ENCODE measurements at places on chromosomes 6 and 20.
A peak's percentile ranks its signal among the peaks of the same experiment; 100 is the strongest.

DNA sequence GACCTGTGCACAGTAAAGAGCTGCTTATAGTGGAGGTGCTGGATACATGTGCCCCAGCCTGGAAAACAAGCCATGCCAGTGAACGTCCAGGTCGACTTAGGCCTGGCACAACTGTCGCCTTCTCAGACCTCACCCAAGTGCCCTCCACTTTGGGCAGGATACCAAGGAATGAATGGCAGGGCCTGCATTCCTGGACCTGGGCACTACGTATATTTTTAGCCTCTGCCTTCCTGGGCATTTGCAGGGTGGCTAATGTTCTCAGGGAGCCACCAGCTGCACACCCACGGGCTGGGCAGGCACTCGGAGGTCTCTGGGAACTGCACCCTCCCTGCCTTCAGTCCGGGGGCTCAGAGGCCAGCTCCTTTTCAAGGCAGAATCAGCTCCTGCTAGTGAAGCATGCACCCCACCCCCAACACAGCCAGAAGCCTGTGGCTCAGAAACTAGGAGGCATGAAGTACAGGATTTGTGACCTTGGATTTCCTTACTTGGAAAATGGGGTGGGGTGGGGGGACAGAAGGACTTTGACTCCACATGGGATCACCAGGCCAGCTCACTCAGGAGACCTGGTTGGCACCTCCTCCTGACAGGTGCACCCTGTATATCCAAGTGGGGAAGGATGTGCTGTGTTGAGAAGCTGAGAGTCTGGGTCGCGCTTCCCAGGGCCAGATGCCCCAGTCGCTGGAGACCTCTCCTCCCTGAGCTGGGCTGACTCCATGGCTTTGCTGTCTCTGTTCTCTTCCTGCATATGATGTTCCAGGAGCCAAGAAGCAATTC is 2.5 kb upstream of the LSM14B start:
- DNase-seq, result no peak

- DNase-seq, result peak; percentile 92
Measured at GRCh38 chr6:36319436-36319762, 17.3 kb downstream of the BNIP5 start.

GRCh38 chr6:4964675-4965561 is 38.9 kb downstream of the RPP40 start:
- DNase-seq, result no peak

DNA sequence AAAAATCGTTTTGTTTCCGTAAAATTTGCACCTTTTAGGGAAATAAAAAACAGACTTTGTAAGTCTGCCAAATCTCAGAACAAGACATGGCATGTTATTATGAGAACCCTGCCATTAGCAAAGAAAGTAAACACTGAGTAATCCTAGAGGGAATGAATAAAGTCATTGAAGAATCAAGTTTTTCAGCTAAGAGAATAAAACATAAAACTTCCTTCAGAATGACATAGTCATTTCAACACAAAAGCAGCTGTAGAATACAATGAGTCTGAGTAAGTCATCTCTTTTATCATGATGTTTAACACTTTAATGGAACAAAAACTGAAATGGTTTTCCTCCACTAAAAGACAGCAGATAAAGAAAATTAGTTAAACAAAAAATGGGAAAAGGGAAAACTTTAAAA is 10.3 kb upstream of the DST start:
- DNase-seq, result no peak

GRCh38 chr20:51366155-51366886 is 176.2 kb downstream of the NFATC2 start:
- no peak for DNase-seq

DNA sequence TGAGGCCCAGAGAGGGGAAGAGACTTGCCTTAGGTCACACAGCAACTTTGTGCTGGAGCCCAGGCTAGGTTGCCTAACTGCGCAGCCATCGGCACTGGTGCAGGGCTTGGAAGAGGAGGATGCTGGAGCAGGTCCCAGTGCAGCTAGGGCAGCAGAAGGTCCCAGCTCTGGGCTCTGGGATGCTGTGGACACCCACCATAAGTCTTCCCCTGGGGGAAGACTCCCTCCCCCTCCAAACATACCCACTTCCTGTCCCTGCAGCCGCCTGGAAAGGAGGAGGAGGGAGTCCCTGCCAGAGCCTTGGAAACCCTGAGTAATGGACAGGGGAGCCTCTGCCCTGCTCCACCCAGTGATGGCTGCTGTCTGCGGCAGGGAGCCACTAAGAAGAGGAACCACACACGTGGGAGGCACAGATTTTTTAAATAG is 93.6 kb downstream of the NCR2 start:
- peak; percentile 48 for DNase-seq

DNA sequence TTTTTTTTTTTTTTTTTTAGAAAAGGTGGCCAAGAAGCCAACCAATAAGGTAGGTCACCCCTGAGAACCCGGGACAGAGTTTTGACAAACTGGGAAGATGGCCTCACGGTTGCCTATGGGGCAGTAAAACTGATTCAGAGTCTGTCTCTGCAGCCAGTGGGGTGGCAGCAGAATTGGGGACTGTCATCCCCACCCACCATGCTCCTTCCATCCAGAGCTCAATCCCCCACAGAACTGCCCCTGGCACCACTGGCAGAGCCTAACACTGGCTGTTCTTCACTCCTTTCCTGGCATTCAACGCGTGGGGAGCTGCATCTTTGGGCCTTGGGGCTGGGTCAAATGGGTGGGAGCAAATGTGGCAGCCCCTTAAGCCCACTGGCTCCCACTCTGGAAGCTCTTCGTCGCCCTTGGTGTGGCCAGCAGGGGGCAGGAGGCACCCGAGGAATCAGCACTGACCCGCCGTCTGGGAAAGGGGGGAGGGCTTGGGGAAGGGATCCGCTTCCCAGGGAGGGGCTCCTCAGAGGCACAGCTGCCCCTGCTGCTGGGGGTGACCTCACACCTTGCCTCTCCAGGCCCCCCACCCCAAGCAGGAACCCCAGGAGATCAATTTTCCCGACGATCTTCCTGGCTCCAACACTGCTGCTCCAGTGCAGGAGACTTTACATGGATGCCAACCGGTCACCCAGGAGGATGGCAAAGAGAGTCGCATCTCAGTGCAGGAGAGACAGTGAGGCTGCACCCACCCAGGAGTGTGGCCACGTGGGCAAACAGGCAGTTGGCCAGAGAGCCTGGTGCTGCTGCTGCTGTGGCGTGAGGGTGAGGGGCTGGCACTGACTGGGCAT is 10.4 kb downstream of the CD40 start:
- peak; percentile 75 for DNase-seq

DNA sequence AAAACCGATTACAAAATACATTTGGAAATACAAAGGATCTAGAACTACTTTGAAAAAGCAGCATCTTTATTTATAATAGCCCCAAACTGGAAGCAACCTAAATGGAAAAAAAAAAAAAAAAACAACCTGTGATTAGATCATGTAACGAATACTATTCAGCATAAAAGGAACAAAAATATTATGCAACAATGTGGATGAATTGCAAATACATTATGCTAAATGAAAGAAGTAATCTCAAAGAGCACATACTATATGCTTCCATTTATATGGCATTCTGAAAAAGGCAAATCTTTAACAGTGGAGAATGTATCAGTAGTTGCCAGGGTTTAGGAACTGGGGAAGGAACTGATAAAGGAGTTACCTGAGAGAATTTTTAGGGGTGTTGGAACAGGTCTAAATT is 28.9 kb downstream of the IRAK1BP1 start:
- DNase-seq, result no peak

GRCh38 chr6:27837625-27838057 is 74.6 kb downstream of the OR2B2 start:
- DNase-seq, result no peak

DNA sequence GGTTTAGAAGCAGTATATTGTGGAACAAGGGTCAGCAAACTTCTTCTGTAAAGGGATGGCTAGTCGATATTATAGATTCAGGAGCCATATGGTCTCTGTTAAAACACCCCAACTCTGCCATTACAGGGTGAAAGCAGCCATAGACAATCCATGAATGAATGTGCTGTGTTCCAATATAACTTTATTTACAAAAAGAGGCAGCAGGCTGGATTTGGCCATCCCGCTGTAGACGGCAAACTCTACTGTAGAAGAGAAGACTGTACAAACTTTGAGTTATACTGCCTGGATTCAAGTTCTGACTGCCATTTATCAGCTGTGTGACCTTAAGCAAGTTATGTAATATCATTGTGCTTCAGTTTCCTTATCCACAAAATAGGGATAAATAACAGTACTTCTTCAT is 33.7 kb upstream of the SNX9 start:
- no peak for DNase-seq

DNA sequence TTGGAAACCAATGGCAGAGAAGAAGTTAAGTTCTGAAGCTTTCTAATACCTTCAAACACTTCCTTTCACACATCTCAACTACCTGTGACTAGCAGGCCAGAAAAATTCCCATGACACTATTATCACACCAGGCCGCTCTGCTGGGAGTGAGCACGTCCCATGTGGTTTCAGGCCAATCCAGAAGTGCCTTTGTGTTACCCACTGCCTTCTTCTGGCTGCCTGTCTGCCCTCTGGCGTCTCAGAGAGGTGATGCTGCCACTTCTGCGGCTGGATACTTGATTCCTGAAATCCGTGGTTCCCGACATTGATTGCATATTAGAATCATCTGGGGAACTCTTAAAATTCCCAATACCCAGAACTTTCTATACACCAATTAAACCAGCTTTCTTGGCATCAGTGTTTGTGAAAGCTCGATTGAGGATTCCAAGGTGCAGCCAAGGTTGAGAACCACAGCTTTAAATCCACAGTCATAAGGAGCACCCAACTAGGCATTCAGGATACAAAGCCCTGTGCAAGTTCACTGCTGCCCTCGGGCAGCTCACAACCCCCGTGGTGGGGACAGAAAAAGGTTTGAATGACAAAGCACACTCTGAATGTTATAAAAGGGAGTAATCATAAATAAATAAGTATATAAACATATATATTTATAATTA is 65.6 kb downstream of the STMND1 start:
- DNase-seq, result peak; percentile 31
